GM13976 (cell line): ENCODE measurements at places on chromosomes 11 and 22.
A peak's percentile ranks its signal among the peaks of the same experiment; 100 is the strongest.

DNA sequence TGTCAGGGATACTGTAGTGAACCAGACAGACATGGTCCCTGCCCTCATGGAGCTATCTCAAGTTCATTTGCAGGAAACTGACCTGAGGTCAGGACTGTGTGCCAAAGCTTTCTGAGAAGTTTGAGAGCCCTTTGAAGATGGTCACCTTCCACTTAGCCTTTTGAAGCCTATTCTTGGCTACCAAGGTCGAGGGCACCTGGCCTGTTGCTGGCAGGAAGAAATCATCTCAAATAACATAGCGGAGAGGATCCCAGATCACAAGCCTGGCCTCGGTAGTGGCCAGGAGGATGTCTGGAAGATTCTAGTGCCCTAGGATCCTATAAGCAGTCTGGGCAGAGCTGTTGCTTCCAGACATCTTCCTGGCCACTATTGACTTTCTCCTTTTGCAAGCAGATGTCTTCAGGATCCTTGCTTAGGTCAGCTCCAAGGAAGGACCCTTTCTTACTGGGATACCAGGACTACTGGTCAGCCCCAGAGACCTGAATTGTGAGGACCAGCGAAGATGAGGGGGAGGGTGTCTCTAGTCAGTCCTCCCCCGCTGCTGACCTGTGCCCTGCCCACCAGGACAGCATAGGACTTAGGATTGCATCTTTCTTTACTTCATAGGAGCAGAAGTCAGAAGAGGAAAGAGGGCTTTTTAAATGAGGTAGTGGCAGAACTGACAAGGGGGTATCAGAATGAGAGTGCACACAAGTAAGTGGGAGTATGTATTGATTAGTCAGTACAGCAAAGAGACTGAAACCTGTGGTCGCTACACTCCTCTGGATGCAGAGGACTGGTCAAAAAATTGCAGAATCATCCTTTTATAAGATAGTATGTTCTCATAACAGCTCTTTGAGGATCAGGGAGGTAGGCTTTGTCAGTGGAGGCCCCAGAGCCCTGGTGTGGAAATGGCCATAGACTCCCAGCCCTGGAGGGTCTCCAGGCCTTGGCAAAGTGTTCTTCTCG, 94.8 kb downstream of the TEAD1 start:
- DNase-seq: peak; percentile 44

DNA sequence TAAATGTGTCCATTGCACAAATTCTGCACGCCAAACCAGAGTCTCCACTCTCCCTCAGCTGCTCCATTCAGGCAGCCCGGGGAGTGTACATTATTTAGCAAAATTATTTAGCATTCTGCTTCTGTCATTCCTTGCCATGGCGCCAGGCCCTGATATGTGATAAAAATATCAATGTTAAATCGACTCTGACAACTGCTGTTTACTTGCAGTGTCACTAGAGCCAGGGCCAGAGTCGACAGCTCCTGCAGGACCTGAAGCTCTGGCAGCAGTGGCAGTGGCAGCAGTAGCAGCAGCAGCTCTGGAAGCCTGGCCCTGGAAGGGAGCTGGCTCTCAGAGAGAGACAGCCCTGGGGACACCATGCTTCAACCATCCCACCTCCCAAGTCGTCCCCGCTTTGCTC, 224.5 kb downstream of the BUD13 start:
- no peak for DNase-seq

- no peak for DNase-seq
Measured at GRCh38 chr11:57422669-57423068, 4.3 kb downstream of the SLC43A3 start.

- no peak for DNase-seq
Measured at GRCh38 chr11:26254378-26254777, 77.6 kb upstream of the ANO3 start.

- DNase-seq: no peak
Measured at GRCh38 chr11:44982496-44983062, 31.9 kb upstream of the TP53I11 start.

DNA sequence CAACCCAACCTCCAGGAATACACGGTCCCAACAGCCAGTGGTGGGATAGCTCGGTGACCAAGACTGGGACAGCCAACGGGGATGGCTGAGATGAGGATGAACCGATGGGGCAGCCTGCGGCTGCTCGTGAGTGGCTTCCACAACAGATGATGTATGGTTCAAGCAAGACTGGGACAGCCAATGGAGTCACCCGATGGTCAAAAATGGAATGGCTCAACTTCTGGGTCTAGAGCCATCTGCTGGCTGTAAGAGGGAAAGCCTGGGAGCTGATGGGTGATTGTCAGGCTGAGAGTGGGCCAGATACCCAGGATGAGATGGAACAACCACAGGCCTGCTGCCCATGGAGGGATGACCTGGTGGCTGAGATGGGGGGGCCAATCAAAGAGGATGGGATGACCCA, 35.5 kb downstream of the SYT7 start:
- peak; percentile 71 for DNase-seq

DNA sequence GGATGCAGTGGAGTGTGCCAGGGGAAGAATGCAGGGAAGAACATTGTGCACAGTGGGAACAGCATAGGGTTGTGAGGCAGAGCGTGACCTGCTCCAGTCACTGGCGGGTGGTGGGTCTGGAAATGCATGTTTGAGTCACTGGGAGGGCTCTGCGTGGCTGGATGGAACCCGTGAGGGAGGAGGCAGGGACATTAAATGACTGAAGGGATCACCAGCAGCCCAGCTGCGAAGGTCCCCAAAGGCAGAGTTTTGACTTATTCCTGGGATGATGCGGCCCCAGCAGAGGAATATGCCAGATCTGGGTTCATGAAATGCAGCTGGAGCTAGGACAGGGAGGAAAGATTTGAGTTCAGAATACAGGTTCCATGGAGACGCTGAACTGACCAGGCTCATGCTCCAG, 104.0 kb upstream of the FGF3 start:
- DNase-seq: no peak

DNA sequence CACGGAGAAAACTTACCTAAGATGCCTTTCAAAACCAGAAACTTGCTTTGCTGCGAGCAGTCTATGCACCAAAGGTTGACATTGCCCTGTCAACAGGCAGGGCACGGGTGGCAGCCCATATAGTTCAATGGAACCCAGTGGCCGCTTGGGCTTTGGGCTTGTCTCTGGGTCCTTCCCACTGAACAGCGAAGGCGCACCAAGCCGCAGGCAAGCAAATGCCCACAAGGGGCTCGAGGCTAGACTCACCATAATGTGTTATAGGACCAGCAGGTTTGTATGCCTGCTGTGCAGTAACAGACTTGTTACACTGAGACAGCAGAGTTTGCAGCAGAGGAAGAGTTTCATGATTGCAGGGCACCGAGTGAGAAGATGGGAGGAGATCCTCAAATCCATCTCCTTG, 20.3 kb downstream of the CLDN5 start:
- DNase-seq: no peak

DNA sequence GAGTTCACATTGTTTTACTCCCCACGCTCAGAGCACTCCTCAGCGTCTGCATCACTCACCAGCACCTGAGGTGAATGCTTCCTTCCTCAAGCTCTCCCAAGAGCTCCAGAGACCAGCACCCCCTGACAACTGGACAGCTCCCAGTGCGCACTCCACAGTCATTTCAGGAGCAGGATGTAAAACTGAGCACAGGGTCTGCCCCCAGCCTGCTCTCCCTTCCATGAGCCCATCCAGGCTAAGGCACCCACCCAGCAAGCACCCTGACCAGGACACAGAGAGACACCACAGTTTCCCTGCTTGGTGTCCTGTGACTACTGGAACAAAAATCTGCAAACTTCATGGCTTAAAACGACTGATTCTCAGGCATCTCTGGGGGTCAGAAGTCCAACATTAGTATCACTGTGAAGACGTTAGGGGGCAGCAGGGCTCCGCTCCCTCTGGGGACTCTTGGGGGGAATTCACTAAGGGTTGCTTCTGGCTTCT, 3.3 kb downstream of the SCGB1D2 start:
- peak; percentile 38 for DNase-seq

- no peak for DNase-seq
Measured at GRCh38 chr11:19680829-19681368, 31.7 kb upstream of the NAV2 start.

- DNase-seq: no peak
Measured at GRCh38 chr11:119551420-119552105, 128.6 kb upstream of the THY1 start.

- DNase-seq: peak; percentile 62
Measured at GRCh38 chr22:46614025-46614931, 5.9 kb upstream of the GRAMD4 start.

DNA sequence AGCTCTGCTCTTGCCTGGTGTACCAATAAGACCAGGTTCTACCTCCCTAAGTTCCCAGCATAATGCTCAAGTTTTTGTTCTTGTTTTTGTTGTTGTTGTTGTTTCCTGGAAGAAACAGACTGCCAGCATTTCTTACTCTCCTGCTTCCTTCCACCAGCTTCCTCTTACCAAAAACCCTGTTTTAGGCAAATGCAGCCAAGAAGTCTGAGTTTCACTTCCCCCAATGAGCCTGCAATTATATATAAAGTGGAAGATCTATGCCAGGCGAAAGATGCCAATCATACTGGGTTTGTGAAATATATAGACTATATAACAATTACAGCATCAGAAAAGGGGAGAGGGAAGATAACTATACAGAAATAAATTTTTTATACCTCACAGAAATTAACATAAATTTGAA, 931.5 kb upstream of the FAT3 start:
- no peak for DNase-seq

DNA sequence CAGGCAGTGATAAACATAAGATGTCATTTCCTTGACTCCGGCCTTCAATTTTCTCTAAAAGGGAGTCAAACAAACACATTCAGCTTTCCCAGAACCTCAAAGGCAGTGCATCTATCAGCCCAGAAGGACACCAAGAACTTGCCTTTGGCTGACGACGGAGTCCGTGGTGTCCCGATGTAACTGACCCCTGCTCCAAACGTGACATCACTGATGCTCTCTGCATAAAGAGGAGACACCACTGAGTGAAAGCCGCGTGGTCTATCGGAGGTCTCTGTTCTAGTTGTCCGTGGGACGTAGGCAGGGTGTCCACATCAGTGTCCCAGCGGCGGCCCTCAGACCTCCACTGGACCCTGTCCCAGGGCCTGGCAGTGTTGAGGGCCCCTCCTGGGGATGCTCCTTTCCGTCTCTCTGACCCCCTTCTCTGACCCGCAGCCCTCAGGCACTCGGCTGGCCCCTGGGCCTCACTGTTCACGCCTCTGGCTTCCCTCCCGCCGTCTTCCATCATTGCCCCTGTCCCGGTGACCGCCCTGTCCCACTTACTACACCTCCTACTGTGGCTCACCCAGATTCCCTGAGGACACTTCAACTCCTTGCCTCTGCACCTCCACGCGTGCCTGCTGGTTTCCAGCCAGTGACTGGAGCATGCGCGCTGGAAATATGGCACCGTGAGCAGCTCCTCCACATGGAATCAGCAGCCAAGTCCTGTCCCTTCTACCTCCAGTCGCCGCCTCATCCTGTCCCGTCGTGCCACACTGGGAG, 70.4 kb downstream of the NCAPD3 start:
- DNase-seq: no peak

DNA sequence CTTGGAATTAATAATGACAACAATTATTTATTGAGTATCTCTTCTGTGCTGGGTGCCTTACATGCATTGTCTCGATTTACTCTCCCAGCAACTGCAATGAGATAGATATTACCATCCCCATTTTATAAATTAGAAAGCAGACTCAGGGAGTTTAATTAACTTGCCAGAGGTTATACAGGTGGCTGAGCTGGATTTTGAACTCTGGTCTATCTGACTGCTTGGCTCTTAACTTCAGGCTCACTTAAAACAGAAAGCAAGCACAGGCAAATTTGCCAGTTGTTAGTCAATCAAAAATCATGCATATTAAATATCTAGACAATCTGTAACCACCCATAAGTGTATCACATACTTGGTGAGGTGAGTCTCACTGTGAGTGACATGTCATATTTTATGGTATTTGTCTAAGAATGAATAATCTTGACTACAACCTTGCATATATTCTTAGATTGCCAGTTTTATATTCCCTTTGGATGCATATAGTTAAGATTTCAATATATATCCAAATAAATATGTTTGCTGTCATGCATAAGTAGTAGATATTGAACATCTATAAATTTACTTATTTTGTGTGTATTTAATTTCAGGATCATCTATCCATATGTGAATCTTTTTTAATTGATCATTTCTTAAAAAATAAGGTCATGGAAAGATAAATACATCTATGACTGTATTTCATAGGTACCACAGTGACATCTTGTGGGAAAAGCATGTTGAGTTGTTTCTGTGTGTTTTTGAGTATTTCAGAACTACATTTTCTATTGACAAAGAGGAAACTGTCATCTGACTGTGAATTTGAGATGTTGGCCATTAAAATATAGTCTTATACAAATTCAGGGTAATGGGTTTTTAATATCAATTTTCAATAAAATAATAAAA, 112.0 kb upstream of the ARHGAP42 start:
- DNase-seq: no peak

DNA sequence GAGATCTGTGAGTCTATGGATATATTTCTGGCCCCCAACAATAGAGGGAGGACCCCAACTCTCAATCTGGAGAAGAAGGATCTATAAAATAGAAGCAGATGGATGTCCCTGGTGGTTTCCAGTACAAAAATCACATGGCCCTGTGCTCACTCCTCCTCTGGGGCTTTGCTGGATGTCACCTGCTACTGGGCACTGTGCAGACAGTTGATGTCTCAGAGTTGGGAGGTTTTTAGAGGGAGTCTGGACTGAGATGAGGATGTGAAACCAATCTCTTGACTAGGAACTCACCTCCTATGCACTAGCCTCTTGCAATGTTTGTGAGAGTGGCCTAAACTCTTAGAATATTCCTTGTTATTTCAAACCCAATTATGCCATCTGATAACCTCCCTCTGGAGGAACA, 107.2 kb downstream of the SCN3B start:
- peak; percentile 67 for DNase-seq

GRCh38 chr22:25766418-25766817, 24.4 kb downstream of the MYO18B start:
- DNase-seq: no peak
